CD4-positive, alpha-beta T cell (primary cell): ENCODE measurements at places on chromosomes 16 and 17.

GRCh38 chr16:79784007-79784406 lies 183.5 kb upstream of the MAF start:
- no peak for DNase-seq

DNA sequence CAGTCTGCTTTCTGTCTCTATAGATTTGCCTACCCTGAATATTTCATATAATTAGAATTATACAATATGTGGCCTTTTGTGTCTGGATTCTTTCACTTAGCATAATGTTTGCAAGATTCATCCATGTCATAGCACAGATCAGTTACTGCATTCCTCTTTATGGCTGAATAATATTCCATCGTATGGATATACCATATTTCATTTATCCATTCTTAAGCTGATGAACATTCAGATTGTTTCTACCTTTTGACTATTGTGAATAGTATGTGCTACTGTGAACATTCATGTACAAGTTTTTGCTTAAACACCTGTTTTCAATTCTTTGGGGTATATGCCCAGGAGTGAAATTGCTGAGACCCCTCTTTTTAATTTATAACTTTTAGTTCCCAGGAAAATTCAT lies 49.4 kb upstream of the MSI2 start:
- DNase-seq, result no peak

- DNase-seq, result peak; percentile 64
Measured at GRCh38 chr17:49694847-49695697, 12.7 kb downstream of the SLC35B1 start.

DNA sequence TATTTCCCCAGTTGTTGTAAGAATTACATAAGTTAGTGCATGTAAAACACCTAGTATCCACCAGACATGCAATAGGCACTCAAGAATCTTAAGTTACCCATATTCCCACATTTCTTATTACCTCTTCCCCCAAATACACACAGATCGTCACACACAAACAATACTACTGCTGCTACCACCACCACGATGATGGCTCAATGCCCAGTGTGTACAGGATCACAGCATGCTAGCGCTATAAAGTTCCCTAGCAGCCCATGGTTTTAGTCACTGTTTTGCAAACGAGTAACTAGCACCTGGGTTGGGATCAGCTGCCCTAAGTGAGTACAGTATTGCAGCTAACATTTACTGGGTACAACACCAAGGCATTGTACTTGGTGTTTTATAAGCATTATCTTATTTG lies 411.7 kb downstream of the UTP18 start:
- no peak for DNase-seq
